Mucosa of gallbladder (tissue), 1 donor: ENCODE measurements at places on chromosomes 12 and 14.

DNA sequence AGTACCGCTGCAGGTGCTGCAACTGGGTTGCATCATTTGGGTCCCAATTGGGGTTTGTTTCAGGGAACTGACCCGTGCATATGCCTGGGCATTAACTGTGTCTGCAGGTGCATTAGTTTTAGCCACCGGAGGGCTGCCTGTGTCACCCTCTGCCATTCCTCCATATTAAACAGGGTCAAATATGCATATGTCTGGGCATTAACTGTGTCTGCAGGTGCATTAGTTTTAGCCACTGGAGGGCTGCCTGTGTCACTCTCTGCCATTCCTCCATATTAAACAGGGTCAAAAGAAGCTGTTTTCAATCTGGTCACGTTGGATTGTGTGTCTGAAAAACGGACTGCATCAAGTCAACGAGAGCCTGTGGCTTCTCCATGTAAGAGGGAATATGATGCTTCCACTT is 1317.0 kb downstream of the TMEM121 start:
- no peak for DNase-seq

- no peak for DNase-seq
These were observed 9.6 kb upstream of the SNAPC1 start for GRCh38 chr14:61752626-61753025.

DNA sequence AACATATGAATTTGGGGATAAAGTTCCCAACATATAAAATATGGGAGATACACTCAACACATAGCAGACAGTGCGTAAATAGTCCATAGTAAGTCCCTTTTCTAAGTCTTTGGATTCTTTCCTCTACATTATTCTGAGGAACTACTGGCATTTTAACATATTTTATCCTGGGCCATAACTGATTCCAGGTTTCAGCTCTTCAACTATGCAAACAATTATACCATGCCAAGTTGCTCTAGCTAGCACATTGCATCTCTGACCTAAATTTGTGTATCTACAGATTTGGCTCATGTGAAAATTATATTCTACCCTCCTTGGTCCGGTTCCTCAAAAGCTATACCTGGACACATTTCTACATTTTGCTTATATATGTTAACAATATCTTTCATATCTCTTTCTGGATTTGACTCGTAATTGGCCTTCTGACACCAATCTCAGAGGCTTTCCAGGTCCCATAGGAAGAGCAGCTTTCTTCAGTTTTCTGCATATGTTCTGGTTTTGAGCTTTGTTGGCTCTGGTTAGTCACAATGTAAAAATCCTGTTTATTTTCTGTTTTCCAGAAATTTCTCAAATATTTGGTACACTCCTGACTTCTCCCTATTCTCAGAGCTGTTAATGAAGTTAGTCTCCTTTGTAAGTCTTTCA is 305.4 kb downstream of the BMP4 start:
- DNase-seq: no peak

DNA sequence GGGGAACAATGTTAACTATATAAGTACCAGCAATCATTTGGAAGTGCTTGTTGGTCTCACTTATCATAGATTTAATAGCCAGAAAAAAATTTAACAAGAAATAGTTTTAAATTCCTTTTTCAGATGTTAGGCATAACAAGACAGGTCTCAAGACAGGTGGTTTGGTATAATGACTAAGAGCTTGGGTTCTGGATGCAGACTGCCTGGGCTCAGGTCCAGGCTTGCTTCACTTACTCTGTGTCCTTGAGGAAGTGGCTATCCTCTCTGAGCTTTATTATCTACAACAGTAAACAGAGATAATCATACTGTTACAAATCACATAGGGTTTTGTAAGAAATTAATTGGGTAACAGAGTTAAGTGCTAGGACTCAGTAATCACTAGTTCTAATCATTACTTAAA is 338.0 kb upstream of the FLRT2 start:
- no peak for DNase-seq

- DNase-seq: no peak
These were observed 33.6 kb upstream of the CRY1 start for GRCh38 chr12:107126796-107127481.

DNA sequence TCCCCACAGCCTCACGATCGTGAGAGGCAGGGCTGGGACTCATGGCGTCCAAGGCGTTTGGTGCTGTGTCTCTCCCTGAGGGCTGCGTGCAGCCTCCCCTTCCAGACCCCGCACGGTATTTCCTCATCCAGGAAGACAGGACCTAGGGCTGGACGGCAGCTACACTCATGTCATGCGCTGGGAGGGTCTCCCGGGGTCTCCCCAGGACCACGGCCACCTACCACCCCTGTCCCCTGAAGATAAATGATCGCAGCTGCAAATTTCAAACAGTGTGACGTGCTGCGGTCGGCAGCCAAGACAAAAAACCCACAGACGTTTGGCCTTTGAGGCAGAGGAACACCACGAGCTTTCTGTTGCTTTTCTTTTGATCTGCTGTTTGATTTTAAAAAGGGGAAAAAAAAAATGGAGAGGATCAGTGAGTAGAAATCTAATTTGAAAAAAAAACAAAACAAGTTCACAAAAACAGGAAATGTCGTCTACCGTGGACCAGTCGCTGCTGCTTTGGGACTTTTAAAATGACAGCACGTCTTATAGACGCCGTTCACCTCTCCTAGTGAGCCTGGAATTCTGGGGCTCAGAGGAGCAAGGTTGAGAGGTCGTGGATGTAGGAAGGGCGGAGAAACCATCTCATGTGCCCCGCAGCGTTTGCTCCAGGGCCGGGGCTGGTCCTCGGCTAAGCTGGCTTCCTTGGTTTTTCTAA is 237.6 kb downstream of the SLC41A2 start:
- peak; percentile 45 for DNase-seq

DNA sequence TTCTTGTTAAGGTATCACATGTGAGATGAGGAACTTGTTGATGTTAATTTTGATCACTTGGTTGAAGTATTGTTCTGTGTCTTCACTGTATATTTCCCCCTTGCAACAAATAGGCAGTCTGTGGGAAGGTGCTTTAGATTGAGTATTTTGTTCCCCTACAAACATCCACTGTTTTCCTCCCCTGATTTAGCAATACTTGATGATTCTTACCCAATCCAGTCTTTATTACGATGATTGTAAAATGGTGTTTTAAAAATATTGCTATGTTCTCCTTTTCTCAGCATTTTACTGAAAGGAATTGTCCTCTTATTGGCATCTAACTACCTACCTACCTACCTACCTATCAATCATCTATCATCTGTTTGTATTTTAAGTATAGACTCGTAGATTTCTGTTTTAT is 66.3 kb downstream of the ETNK1 start:
- DNase-seq: no peak
